ENCODE measurements at places on chromosomes 12 and 14.

GRCh38 chr12:28440081-28440608 lies 249.9 kb downstream of the CCDC91 start:
- DNase-seq = no peak

- DNase-seq = no peak
Measured at GRCh38 chr14:61876362-61877034, 114.3 kb downstream of the SNAPC1 start.

DNA sequence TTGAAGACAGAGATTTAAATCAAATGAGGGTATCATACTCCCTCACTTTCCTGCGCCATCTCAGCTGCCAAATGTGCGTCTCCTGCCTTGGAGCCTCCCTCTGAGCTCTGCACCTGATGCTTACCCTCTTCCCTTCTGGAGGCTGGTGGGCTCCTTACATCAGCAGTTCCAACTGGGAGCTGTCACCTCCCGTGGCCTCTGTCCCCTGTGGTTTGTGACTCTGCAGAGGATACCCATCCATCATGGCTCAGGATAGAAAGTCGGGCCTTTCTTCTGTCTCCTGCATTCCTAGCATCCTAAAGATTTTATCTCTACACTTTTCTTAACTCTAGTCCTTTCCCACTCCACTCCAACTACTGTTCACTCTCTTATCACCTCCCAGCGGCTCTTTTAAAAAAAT lies 570.6 kb downstream of the BCL11B start:
- no peak for DNase-seq

DNA sequence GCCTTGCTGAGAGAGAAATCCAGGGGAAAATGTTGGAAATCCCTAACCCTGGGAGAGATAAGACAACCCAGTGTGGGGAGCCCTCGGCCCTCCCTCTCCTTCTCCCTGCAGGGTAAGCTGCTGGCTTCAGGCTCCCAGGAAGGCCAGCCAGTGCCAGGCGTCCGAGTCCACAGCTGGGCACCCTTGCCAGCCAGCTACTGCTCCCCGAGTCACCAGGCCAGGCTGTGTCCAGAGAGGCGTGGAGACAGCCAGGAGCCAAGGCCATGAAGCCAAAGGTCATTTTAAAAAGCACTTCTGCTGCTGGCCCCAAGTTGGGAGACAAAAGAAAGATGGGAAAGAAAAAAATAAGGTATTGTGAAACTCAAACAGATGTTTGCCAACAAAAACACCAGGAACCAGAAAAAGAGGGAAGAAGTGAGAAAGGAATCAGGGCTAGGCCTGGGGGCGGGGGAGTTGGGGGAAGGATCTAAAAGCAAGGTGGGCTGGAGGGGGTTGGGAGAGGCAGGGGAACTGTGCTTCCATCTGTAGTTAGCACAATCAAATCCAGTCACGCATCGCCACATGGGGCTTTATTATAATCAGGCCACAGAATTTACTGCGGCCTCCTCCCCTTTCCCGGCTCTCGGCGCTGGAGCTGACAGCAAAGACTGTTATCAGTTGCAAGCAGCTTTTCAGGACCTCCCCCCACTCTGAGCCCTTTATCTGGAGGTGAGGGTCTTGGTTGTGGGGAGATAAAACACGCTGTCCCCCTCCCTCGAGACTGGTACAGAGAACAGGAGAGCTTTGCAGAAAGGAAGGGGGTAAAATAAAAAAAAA lies 33.5 kb downstream of the RBM19 start:
- DNase-seq = no peak

DNA sequence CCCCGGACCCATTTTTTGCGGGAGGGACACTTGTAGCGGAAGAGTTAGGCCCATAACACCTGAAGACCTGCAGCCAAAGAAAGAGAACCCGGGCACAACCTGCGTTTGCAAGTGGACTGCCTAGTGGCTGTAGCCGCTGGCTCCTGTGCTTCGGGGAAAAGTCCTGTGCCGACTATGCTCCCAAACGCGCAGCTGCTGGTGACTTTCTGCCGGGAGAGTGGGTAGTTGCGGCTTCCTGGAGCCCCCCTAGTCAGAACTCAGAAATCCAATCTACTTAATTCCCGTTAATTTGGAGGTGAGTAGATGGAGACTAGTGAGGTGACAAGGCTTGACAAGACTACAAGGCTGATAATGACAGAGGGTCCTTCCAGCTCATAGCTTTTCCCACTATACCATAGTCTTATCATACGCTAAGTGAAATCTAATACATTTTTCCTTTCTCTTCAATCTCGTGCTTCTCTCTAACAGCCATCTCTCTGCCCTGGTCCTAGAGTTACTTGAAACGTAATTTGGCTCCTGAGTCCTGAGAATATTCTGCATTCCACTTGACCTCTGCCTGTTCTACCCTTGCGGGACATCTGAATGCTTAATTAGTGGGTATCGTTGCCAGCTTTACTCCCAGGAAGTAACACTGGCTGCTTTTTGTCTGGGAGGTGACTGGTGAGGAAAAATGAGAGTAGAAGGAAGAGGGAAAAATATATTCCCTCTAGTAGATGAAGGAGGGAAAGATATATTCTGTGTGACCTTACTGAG lies 556 bp downstream of the MTHFD1 start:
- peak; percentile 8 for DNase-seq

- peak; percentile 60 for DNase-seq
Measured at GRCh38 chr12:14961466-14962152, at the start of gene ARHGDIB. TSS of gene ARHGDIB (minus strand) at chr12:14961601. CDS start at chr12:14950712, 10,889 bp downstream.

- DNase-seq = no peak
Measured at GRCh38 chr12:54439521-54440255, 20.6 kb upstream of the ITGA5 start.

DNA sequence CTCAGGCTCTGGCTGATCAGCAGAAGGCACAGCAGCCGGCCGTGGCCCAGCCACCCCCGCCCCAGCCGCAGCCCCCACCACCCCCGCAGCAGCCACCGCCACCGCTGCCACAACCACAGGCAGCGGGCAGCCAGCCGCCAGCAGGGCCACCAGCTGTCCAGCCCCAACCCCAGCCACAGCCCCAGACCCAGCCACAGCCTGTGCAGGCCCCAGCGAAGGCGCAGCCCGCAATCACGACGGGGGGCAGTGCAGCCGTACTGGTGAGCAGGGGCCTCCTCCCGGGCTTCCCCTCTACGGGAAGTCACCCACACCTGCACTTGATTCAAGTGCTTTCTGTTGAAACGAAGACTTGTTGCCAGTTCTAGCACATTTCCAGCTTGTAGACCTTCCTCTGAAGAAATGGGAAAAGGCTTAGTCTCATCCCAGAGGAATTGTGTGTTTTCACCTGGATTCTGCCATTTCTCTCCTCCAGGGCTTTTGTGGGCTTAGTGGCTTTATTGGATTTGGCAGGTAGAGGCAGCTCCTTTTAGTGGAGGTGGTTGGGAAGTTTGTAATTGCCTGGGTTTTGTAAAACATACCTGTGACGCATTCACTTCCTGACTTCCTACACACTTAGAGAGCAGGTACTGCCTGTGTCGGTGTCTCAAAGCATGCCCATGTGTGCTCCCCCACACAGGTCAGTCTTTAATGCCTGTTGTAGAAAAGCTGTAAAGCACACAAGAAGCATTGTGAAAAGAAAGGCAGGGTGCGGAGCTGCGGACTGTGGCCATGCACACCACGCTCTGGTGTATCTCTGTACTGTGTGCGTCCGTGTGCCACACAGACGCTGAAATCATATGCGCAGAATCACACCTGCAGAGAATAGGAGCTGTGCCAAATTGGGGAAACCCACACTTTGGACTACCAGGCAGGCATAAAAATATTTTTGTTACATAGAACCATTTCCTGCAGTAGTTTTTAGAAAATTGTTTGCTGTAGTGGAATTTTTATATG lies 90.5 kb downstream of the DDX51 start:
- DNase-seq = no peak

GRCh38 chr12:47024463-47024862 lies 55.0 kb upstream of the PCED1B start:
- no peak for DNase-seq

GRCh38 chr14:64761441-64762043 lies 57.3 kb downstream of the PLEKHG3 start:
- DNase-seq = no peak

DNA sequence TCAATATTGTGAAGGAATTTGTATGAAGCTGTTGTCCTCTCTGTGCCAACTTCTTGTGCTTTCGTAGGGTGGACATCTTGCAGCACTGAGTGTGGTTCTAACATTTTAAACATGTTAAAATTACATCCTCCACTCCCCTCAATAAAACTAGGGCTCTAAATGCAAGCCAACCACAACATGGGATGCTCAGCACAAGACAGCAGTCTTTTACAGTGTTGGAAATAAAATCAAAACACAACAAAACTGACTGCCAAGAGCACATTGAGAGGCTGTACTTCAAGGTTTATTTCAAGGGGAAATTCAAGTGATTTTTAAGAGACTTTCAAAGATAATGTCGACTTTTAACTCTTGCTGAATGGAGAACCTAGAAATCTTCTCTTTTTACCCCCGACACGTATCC lies 396.9 kb downstream of the TMTC2 start:
- DNase-seq = no peak

- DNase-seq = no peak
Measured at GRCh38 chr12:49944046-49944445, 6.5 kb upstream of the AQP2 start.

DNA sequence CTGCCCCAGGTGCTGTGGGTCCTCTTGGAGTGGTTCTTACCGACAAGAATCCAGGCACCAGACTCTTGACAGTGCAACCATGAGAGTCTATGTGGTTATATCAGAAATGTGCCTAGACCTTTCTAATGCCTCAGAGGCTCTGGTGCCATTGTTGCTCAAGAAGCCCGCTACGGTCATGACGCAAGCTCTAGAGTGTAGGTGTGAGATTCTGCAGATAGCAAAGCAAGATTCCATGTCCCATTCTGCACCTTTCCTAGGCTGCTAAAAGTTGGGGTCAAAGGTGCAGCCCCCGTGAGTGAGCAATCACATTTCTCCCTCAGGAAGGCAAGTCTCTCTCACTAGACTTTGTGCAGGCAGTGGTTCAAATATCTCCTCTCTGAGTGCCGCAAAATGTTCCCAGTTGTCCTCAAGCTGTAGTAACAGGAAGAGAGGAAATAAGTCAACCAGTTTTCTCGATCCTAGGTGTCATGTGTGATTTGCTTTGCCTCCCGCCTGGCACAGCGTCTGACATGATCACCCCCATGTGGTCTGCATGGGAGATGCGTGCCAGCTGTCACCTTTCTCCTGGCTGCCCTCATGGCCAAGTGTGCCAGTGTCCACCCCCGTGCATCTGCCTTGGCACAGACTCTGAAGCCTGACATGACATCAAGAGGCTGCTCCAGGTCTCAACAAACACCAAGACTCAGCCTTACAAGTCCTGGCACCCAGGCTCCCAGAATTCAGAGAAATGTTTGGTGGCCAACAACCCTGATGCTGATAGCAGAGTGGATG lies 122.5 kb upstream of the COCH start:
- DNase-seq = no peak

DNA sequence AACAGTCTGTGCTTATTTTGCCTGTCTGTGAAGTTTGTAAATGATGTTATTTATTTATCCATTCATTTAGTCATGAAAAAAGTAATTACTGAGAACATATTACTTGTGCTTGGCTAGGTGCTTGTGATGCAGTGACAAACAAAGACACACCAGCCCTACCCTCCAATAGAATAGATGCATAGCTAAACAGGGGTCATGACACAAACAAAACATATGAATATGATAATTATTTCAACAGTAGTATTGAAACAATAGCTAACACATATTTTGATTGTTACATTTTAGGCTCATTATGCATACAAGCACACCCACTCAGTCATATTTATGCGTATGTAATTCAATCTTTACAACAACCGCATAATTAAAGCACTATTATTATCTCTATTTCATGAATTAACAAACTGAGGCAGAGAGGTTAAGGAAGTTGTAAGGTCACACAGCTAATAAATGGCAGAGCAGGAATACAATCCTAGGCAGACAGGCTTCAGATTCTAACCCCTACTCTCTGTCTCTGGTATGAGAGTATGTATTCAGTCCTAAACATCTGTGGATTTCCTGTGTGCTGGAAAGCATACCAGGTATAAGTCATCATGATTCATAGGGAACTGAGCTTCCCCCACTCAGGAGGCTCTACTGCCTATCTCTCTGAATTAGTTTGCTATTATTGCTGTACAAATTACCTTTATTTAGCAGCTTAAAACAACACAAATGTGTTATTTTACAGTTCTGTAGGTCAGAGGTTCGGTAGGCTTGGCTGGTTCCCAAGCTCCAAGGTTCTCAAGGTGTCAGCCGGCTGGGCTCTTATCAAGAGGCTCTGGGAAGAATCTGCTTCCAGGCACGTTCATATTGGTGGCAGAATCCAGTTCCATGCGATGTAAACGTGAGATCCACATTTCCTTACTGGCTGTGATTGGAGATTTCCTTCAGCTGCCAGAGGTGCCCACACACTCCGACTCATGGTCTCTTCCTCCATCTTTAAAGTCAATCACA lies 509.4 kb downstream of the GALC start:
- DNase-seq = no peak

DNA sequence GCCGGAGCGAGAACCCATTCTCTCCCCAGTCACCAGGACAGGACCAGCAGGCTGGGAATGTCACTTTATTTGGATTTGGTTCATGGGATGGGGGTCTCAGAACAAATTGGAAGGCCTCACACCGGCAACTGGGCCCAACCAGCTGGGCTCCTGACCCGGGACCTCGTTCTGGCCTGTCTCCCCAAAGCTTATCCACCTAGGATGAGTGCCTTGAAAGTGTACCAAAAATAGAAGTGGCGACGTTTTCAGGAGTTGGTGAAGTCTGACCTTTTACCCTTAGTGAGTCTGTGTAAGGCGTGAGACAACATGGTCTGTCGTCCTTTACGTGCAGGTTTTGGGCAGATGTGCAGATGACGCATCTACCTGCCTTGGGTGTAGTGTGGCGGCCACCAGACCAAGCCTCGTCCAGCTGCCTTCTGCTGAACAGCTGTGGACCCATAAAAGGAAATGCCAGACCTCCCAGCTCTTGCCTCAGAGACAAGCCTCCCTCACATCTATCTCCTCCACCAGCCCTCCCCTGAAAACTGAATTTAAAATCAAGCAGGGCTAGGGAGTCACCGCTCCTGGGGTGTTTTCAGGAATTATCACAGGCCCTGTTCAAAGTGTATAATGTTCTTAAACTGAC lies 36.6 kb upstream of the CLMN start:
- no peak for DNase-seq

GRCh38 chr12:99997806-99998205 lies 13.1 kb upstream of the ANKS1B start:
- DNase-seq = no peak

- no peak for DNase-seq
Measured at GRCh38 chr14:83044001-83044400, 1510.3 kb upstream of the SEL1L start.

DNA sequence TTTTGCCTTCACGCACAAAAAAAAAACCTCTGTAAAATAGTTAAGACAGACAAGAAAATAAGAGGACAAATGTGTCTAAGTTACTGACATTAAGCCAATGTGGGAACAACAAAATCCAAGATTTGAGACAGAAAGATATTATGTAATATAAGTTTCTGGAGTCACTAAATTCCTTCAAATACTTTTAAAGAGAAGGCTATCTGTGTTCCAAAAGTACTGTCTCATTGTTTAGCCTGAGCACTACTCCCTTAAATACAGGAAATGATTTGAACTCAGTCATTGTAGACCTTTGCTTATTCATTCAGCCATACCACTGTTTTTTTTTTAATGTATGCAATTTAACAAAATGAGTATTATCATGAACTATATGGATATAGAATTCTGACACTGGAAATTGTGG lies 82.7 kb upstream of the KITLG start:
- DNase-seq = no peak
